ACHN (cell line): ENCODE measurements at places on chromosomes 2 and 18.

- DNase-seq, result no peak
These were observed 193.3 kb upstream of the RBBP8 start for GRCh38 chr18:22739789-22740188.

DNA sequence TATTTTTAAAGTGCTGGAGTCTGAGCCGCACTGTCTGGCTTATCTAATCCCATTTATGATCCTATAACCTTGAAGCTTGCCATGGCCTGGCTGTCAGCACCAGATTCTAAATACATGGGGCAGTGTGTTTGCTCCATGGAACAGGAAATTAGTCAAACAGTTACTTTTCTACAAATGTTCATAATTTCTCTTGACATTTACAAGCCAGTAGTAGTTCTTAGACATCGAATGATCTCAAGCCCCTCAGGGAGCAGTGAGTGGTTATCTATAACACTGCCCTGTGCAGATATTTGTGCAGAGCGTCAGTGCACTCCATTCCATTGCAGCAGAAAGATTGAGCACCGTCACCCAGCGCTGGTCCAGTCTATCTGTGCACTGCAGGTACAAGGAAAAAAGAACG lies 205.2 kb downstream of the AGPS start:
- no peak for DNase-seq

- no peak for DNase-seq
These were observed 7.8 kb downstream of the TIA1 start for GRCh38 chr2:70240599-70240998.

DNA sequence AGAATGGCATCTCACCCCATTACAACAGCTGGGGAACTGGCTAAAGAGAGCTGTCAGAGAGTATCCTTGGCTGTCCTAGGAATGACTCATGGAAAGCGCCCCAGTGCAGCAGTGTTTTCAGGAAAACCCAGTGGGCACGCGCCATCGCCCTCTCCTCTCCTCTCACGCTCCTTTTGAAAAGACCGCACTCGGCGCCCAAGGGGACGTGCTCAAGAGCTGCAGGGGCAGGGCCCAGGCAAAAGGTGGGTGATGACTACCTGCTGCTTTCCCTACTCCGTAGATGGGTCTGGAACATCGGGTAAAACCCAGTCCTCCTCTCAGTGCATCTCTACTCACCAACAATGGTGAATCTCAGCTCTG lies 68.1 kb downstream of the EMILIN2 start:
- no peak for DNase-seq

- DNase-seq, result no peak
These were observed 46.5 kb upstream of the SULT1C3 start for GRCh38 chr2:108193251-108193650.

- no peak for DNase-seq
These were observed 129.7 kb downstream of the GALNT1 start for GRCh38 chr18:35711227-35711626.

- DNase-seq, result no peak
These were observed 223.3 kb upstream of the ATP5MC3 start for GRCh38 chr2:175404839-175405238.

DNA sequence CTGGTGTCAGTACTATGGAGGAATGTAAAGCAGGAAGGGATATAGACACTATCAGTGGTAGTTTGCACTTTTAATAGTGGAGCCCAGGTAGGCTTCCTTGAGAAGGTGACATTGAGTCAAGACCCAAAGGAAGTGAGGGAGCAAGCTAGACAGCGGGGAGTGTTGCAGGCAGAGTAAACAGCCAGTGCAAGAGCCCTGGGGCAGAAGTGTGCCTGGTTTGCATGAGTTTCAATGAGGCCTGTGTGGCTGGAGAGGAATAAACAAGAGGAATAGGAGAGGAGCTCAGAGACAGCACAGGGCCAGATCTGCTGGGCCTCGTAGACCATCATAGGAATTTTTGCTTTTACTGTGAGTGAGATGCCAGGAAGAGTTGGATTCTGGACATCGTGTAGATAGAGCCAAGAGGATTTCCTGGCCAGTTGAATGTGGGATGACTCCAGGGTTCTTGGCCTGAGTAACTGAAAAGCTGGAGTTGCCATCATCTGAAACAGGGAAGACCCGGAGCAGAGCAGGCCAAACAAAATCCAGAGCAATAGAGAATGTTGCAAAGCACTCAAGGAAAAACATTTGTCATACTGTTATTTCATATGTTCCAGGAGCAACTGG lies 102.5 kb downstream of the SP3 start:
- DNase-seq, result no peak

- DNase-seq, result peak; percentile 9
These were observed 83.9 kb downstream of the PDK1 start for GRCh38 chr2:172639823-172640222.

- no peak for DNase-seq
These were observed 71.6 kb downstream of the C2orf74 start for GRCh38 chr2:61233581-61233980.

DNA sequence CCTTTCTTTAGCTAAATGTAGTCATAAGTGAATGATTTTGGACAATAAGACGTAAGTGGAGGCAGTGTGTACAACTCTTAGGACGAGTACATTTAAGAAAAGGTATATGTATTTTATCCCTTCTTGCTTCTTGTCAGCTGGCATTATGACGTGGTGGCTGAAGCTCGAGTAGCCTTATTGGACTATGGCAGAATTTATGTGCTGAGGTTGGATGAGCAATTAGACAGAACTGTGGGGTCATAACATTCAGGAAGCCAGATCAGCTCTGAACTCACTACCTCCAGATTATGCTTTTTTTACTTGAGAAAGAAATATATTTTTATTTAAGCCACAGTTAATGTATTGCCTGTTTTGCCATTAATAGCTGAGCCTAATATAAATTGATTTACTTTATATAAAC lies 661.5 kb downstream of the ERBB4 start:
- no peak for DNase-seq
